ENCODE measurements at places on chromosomes 5 and 9.
A peak's percentile ranks its signal among the peaks of the same experiment; 100 is the strongest.

- DNase-seq = no peak
These were observed 18.6 kb upstream of the NOTCH1 start for GRCh38 chr9:136564379-136564988.

GRCh38 chr9:93730217-93730616 lies 153.8 kb downstream of the PHF2 start:
- no peak for DNase-seq

- DNase-seq = no peak
These were observed 81.2 kb downstream of the FSTL4 start for GRCh38 chr5:133531178-133531577.

DNA sequence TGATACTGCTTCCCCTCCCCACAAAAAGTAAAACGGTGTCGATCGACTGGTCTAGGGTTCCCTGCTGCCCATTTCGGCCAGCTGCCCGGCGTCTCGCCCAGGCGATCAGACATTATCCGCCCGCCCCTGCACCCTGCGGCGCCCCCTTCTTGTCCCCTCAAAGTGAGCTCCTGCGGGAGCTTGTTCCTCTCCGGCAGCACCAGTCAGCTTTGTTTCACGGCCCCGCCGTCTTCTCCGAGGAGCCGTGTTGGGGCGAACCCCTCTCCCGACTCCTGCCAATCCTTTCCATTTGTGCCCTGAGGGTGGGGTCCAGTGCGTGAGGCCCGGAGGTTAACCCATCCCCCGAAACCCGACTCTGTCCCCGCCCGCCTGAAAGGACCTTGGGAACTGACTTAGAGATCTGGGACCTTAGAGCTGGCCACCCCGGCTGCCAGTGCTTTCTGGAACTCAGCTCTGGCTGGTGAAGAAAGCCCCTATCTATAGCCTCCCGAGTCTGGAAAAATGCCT lies 518 bp downstream of the UBE2B start:
- DNase-seq = peak; percentile 37

GRCh38 chr9:107894572-107895261 lies 405.1 kb upstream of the KLF4 start:
- no peak for DNase-seq

DNA sequence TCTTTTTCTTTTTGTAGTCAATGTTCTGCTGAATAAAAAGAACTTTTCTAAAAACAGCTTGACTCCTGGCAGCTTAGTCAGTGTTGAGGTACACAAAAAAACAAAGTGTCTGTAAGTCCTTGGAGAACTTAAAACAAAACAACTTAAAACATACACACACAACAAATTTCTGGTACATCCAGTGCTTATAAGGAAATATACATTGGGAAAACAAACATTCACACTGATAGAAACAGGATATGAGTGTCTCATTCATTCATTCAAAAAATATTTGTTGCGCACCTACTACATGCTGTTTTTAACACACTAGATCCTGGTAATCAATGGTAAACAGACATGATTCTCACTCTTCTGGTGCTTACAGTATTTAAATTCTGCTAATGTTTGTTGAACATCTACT lies 27.4 kb upstream of the MEGF9 start:
- no peak for DNase-seq

GRCh38 chr5:14587150-14587549 lies 5.6 kb downstream of the OTULINL start:
- no peak for DNase-seq

DNA sequence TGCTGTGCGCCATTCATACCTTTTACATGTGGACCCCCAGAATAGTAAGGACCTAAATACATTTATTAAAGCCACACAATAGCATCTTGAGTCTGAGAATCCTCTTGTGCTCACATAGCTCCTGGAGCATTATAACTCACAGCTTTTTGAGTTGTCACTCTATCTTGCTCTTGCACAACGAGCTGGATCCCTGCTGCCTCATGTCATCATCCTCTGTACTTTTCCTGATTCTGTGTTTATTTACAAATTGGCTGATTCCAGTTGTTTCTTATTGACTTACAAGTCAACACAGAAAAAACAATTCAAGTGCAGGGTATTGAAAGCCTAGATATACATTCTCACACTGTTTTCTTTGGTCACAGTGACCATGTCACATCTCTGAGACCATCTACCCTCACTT lies 112.9 kb downstream of the SLC1A3 start:
- no peak for DNase-seq

- no peak for DNase-seq
These were observed 28.1 kb upstream of the SH3PXD2B start for GRCh38 chr5:172482156-172483020.

GRCh38 chr5:16521521-16522483 lies 56.2 kb upstream of the ZNF622 start:
- no peak for DNase-seq

DNA sequence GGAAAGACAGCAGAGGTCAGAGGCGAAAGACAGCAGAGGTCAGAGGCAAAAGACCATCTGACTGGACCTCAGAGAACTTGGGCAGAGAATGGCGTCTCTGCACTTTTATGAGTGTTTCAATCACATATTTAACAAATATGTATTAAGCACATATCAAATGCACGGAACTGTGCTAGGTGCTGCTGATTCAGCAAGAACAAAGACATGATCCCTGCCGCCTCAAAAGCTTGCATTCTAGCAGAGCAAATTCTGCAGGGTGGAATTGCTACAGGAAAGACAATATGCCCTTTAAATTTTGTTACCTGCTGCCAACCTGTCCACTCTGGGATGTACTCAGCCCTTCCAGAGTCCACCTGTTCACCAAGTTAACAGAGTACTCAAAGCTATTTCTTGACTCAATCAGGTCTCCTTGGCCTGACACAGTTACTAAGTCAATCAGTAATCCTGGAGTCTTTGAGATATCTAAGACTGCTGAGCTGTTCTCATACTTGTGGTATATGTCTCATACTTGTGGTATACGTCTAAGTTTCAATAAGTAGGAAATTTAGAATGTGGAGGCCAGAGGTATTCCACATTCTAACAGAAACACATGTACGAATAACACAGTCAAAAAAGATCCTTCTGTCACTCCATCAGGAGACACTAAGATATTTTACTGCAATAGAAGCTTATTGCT lies 131.8 kb downstream of the GNAQ start:
- DNase-seq = no peak

All from CD4-positive, alpha-beta T cell treated with Interleukin-6 for 4 hours (primary cell).